Activated CD4-positive, alpha-beta memory T cell treated with anti-CD3 and anti-CD28 coated beads for 36 hours (primary cell): ENCODE measurements at places on chromosomes 3 and 15. TPM values are rescaled to one million over a fixed set of nuclear protein-coding genes. Genes with fewer than 3 reads are reported as not detected.

- H3K27me3 ChIP-seq = no peaks in the 10 kb centered on the region
- H3K36me3 ChIP-seq = no peaks in the 10 kb centered on the region
- no peak overlapping the region for H3K4me3 ChIP-seq
- no peaks in the 10 kb centered on the region for H3K4me1 ChIP-seq
- H3K27ac ChIP-seq = no peak overlapping the region
Measured at GRCh38 chr3:194852345-194852744, 166.7 kb downstream of the FAM43A start.

DNA sequence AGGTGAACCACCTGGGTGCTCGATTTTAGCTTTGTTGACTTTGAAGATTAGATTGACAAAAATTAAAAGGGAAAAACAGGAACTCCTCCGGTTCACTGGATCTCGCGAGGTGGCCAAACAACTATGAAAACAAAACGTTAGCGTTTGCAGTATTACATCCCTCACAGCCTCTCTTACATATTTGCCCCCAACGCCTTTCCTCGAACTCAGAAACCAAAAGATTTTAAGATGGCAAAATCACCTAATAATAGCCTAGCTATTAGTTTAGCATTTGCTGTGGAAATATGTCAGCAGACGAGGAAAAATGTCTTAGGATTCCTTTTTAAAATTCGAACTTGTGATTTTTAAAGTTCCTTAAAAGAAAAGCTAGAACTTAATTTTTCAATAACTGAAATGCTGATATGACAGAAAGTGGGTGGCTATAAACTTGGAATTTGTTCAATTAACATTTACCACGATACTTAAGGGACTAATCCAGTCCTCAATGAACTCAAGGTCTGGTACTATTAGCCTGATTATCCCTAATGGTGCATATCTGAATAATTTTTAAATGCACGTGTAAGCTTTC, 491 bp upstream of the SENP7 start:
- DNase-seq = no peak
- H3K27ac ChIP-seq = peak overlapping the region; percentile 99
- peak overlapping the region; percentile 99 for H3K4me3 ChIP-seq
- peaks cover 5% of the 10 kb centered on the region for H3K36me3 ChIP-seq

GRCh38 chr15:36177590-36178302, 401.7 kb upstream of the CDIN1 start:
- H3K27ac ChIP-seq = no peak overlapping the region
- H3K27me3 ChIP-seq = no peaks in the 10 kb centered on the region
- no peaks in the 10 kb centered on the region for H3K36me3 ChIP-seq
- no peak for DNase-seq
- no peaks in the 10 kb centered on the region for H3K4me1 ChIP-seq

DNA sequence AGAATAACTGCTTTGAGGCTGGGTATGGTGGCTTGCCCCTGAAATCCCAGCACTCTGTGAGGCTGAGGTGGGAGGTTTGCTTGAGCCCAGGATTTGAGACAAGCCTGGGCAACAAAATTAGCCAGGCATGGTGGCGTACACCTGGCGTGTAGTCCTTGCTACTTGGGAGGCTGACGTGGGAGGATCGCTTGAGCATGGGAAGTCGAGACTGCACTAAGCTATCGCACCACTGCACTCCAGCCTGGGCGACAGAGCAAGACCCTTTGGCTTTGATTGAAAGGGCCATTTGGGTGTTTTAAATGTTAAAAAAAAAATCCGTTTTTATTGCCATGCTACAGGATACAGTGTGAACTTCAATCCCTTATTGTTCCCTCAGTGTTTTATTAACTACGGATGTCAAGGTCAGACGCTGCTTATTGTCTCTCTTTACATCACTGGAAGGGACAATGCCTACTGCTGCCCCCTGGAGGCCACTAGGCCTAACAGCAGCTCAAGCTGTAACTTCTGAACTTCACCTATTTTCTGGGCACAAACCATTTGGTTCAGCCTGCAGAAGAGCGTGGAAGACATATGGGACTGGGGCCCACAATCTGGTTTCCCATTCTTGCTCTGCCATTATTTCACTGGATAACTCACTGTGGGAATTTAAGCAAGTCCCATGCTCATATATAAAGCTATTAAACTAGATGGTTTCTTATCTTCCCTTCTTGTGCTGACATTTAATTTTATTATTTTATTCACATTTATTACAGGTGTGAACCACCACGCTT, 15.3 kb upstream of the IREB2 start:
- no peaks in the 10 kb centered on the region for H3K36me3 ChIP-seq
- H3K27ac ChIP-seq = no peak overlapping the region
- peaks cover 17% of the 10 kb centered on the region for H3K4me1 ChIP-seq
- H3K27me3 ChIP-seq = peaks cover 4% of the 10 kb centered on the region
- DNase-seq = peak; percentile 76

GRCh38 chr3:47661121-47661752, 82.6 kb upstream of the CSPG5 start:
- no peak for DNase-seq
- peaks cover 33% of the 10 kb centered on the region for H3K36me3 ChIP-seq
- no peak overlapping the region for H3K27ac ChIP-seq
- no peak overlapping the region for H3K4me3 ChIP-seq

- no peak overlapping the region for H3K4me3 ChIP-seq
- no peaks in the 10 kb centered on the region for H3K36me3 ChIP-seq
- peak overlapping the region; percentile 62 for H3K27ac ChIP-seq
- peaks cover 13% of the 10 kb centered on the region for H3K27me3 ChIP-seq
Measured at GRCh38 chr3:58874795-58875194, 175.0 kb downstream of the CFAP20DC start.

DNA sequence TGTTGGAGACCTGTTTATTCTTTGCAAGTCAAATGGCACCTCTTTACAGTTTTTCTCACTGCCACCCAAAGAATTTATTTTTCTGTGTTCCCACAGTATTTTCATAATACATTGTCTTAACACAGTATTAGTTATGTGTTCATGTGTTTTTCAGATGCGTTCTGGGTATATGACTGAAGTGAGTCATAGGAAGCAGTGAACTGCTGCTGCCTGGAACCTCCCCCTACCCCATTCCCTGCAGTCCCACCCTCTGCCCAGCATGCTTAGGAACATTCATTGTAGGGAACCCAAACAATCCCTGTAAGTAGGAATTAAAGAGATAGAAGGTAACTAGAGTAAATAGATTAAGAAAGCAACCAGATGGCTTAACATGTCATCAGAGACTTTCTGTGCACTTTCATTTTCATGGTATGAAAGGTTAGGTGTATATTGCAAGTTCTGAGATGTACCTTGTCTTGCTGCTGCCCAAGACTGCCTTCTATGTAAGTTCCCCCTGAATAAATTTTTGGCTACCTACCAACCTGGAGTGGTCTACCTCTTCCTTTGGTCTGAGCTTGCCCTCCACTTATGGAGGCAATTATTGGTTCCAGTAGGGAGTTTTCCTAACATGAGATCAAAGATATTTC, 21.9 kb upstream of the SQOR start:
- DNase-seq = no peak
- peaks cover 2% of the 10 kb centered on the region for H3K36me3 ChIP-seq
- H3K27ac ChIP-seq = peak overlapping the region; percentile 31
- H3K4me3 ChIP-seq = no peak overlapping the region
- H3K27me3 ChIP-seq = no peaks in the 10 kb centered on the region

DNA sequence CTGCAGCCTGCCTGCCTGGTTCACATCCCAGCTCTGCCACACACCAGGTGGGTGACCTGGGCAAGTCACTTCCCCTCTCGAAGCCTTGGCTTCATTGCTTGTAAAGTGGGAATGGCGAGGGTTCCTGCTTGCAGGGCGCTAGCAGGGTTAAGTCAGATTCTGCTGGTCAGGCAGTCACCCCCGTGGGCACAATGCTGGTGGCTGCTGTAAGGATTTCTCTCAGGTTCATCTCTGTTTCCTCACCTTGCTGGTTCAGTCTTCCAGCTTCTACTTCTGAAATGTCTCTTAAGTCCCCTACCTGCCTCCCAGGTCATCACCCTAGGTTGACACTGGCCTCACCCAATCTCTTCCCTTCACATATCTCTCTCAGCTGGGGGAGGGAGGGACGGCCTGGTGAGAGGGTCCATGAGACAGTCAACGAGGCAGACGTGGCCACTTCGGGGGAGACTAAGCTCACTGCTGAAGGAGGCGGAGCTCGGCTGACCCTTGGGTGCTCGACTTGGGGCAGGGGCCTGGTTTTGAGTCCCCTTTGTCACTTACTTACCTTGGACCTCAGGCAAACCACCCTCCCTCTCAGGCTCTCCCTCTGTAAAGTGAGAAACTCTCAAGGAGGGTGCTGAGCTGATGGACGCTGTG, 11.5 kb downstream of the CTSH start:
- peaks cover 23% of the 10 kb centered on the region for H3K4me1 ChIP-seq
- no peak overlapping the region for H3K4me3 ChIP-seq
- no peaks in the 10 kb centered on the region for H3K27me3 ChIP-seq
- peaks cover 16% of the 10 kb centered on the region for H3K36me3 ChIP-seq
- peak overlapping the region; percentile 44 for H3K27ac ChIP-seq

DNA sequence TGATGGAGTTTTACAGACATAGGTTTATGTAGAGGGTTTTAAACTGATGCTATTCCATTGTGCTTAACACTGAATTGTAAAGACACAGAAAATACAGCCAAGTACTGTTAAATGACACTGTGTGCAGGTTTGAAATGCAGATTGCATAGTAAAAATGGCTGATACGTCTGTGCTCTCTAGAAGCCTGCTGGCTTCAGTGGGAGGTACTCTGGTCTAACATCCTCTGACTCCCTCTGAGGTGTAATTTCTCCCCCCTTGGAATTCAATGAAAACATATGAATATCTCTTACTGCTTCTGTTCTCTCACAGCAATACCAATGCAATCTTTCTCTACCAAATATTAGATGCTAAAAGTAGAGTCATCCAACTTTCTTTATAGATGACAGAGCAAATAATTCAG, 176.6 kb downstream of the SLC9A9 start:
- peaks cover 14% of the 10 kb centered on the region for H3K4me1 ChIP-seq
- H3K27me3 ChIP-seq = no peaks in the 10 kb centered on the region
- no peaks in the 10 kb centered on the region for H3K36me3 ChIP-seq
- H3K27ac ChIP-seq = no peak overlapping the region

- H3K27ac ChIP-seq = no peak overlapping the region
- no peaks in the 10 kb centered on the region for H3K4me1 ChIP-seq
- H3K4me3 ChIP-seq = no peak overlapping the region
- no peak for DNase-seq
- no peaks in the 10 kb centered on the region for H3K27me3 ChIP-seq
Measured at GRCh38 chr3:180275176-180275575, 238.4 kb upstream of the PEX5L start.

DNA sequence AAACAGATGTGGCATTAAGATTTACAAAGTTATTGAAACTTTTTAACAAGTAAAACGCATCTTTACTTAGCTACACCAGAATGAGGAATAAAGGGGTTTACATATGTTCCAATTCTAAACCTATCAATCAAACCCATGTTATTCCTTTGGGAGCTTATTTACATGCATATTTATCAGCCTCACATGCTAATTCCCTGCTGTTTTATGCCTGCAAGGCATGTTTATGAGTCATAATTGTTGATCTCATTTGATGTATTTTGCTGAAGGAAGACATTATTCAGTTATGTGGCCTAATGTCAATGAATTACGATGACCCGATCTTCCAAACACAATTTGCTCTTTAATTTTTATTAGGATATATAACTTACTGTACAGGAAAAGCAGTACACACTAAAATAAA, 272.9 kb downstream of the TBC1D5 start:
- no peak overlapping the region for H3K4me3 ChIP-seq
- no peaks in the 10 kb centered on the region for H3K27me3 ChIP-seq
- peaks cover 10% of the 10 kb centered on the region for H3K36me3 ChIP-seq
- no peak overlapping the region for H3K27ac ChIP-seq
- H3K4me1 ChIP-seq = no peaks in the 10 kb centered on the region
- DNase-seq = no peak

- H3K36me3 ChIP-seq = peaks cover 3% of the 10 kb centered on the region
- H3K27ac ChIP-seq = no peak overlapping the region
- no peak for DNase-seq
- no peak overlapping the region for H3K4me3 ChIP-seq
Measured at GRCh38 chr3:185582236-185582635, 3.9 kb upstream of the SENP2 start.

DNA sequence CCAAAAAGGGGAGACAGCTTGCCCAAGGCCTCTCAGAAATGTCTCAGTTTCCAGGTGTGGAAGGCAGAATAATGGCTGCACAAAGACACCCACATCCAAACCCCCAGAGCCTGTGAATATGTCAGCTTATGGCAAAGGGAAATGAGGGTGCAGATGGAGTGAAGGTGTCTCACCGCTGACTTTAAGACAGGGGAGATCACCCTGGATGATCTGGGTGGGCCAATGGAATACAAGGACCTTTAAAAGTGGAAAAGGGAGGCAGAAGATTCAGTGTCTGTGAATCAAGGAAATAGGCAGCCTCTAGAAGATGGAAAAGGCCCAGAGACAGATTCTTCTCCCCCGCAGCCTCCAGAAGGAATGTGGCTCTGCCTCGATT, 48.8 kb upstream of the ATP2B2 start:
- H3K27ac ChIP-seq = no peak overlapping the region
- H3K36me3 ChIP-seq = no peaks in the 10 kb centered on the region
- no peak overlapping the region for H3K4me3 ChIP-seq
- H3K27me3 ChIP-seq = peaks cover 2% of the 10 kb centered on the region

GRCh38 chr3:123522320-123523022, 62.4 kb downstream of the HACD2 start:
- H3K27me3 ChIP-seq = no peaks in the 10 kb centered on the region
- peak overlapping the region; percentile 48 for H3K27ac ChIP-seq
- no peak overlapping the region for H3K4me3 ChIP-seq
- peaks cover 60% of the 10 kb centered on the region for H3K4me1 ChIP-seq
- peaks cover 18% of the 10 kb centered on the region for H3K36me3 ChIP-seq
- DNase-seq = no peak

DNA sequence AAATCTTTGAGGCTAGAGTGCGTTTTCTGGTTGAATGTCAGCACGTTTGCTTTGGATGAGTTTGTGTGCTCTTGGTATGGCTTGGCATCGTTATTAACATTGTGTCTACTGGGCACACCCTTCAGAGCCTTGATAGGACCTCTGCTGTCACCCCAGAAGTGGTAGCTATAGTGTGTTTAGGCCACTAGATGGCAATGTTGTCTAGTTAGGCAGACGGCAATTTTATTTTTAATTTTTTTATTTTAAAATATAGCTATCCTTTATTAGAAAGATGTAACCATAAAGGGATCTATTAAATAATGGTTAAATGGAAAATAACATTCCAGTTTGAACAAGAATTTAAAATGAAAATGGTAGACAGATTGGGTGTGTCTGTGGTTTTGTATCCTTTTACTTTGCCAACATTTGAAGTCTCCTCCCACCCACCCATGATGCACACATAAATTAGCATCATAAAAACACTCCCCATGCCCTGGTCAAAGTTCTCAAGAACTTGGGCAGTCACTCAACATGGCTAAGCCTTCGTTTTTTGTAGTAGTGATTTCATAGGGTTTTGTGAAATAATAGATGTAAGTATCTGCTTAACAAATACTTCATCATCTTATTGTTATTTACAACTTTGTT, 200.7 kb downstream of the KCNH8 start:
- H3K36me3 ChIP-seq = no peaks in the 10 kb centered on the region
- H3K4me1 ChIP-seq = no peaks in the 10 kb centered on the region
- H3K27me3 ChIP-seq = no peaks in the 10 kb centered on the region
- H3K4me3 ChIP-seq = no peak overlapping the region
- DNase-seq = no peak

GRCh38 chr3:55294557-55294956, 192.5 kb downstream of the WNT5A start:
- H3K27me3 ChIP-seq = no peaks in the 10 kb centered on the region
- no peaks in the 10 kb centered on the region for H3K36me3 ChIP-seq
- no peak for DNase-seq
- no peaks in the 10 kb centered on the region for H3K4me1 ChIP-seq

FRMD4B gene
- 29.1 TPM for total RNA-seq

PLA1A gene
- 0.31 TPM for total RNA-seq

SLC22A14 gene
- not detected for total RNA-seq

GALNT15 gene
- not detected for total RNA-seq

SNTN gene
- not detected for total RNA-seq

FOXB1 gene
- total RNA-seq = 2.0 TPM
